ENCODE measurements at places on chromosomes 2 and 18.
A peak's percentile ranks its signal among the peaks of the same experiment; 100 is the strongest.

GRCh38 chr18:35408843-35409261 is 31.7 kb upstream of the ZNF396 start:
- DNase-seq: no peak

GRCh38 chr2:218300141-218300540 is 7.8 kb upstream of the TMBIM1 start:
- no peak for DNase-seq

DNA sequence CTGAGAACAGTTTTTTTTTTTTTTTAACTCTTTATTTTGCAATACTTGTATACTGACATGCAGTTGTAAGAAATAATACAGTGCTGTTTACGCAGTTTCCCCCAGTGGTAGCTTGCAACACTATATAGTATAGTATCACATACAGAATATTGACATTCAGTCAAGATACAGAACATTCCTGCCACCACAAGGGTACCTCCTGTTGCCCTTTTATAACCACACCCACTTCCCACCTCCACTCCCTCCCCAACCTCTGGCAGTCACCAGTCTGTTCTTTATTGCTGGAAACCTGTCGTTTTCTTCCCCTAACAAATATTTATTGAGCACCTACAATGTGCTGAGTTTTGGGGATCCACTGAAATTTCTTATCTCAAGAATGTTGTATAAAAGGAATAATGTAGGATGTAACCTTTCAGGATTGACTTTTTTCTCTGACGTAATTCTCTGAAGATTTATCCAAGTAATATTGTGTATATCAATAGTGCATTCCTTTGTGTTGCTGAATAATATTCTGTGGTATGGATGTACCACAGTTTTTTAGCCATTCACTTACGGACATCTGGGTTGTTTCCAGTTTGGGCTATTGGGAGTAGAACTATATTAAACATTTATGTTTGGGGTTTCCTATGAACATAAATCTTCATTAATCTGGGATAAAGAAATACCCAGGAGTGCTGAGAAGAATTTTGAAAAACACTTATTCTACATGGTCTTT is 51.4 kb upstream of the EML6 start:
- DNase-seq: no peak

- no peak for DNase-seq
Measured at GRCh38 chr2:197037863-197038398, 111.4 kb upstream of the PGAP1 start.

- DNase-seq: no peak
Measured at GRCh38 chr2:29596584-29596983, 324.8 kb downstream of the ALK start.

- no peak for DNase-seq
Measured at GRCh38 chr2:100809506-100809905, 10.4 kb upstream of the NPAS2 start.

GRCh38 chr2:138814123-138814898 is 34.1 kb upstream of the NXPH2 start:
- DNase-seq: no peak

DNA sequence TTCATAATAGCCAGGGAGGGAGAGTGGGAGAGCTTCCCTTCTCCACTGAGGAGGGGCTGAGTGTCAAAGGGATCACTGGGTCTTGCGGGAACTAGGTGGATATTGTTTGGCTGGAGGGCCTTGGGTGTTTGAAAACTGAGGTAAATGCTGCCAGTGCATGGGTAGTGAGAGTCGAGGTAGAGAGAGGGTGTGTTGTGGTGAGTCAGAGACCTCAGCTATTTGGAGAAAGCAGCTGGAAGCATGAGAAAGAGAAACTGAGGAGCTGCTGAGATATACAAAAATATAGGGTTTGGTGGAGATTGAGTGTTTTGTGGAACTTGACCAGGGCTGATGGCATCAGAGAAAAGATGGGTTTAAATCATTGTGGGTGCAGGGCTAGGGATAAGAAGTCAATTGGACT is 127.0 kb upstream of the CCDC195 start:
- no peak for DNase-seq

- no peak for DNase-seq
Measured at GRCh38 chr18:33440060-33441043, at the start of gene CCDC178. Gene CCDC178 (minus strand): TSS chr18:33440721. CDS start chr18:33412088, 28,633 bp downstream.

GRCh38 chr18:34866739-34867138 is 156.6 kb downstream of the DTNA start:
- DNase-seq: no peak

DNA sequence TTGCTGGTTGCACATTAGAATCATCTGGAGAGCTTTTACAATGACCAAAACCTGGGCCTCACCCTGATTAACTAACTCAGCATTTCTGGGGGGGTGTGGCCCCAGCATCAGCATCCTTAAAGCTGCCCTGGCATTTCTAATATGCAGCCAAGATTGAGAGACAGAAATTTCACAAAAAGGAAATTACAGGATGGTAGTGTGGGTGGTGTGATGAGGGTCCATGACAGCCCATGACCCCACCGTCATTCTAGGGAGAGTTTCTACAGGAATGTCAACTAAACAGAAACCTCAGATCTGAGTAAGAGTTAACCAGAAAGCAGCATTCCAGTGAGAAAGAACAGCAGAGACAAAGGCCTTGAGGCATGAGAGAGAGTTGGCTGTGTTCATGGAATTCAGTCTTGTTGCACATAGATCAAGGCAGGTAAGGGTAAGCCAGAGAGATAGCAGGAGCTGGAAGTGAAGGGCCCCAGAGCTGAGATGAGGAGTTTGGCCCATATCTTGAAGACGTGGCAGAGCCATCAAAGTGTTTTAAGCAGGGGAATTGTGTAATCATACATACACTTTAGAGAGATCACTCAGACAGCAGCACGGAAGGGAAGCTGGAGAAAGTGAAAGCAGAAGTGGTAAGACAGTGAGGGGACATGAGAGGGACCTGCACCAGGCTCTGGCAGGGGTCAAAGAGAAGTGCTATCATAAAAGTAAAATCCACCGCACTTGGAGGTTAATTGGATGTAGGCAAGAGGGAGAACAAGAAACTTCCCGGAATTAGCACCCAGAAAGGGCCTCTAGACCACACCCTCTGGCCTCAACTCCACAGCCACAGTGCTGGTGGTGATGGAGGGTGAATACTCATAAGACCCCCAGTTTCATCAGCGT is 7.8 kb upstream of the TRABD2A start:
- DNase-seq: peak; percentile 70

DNA sequence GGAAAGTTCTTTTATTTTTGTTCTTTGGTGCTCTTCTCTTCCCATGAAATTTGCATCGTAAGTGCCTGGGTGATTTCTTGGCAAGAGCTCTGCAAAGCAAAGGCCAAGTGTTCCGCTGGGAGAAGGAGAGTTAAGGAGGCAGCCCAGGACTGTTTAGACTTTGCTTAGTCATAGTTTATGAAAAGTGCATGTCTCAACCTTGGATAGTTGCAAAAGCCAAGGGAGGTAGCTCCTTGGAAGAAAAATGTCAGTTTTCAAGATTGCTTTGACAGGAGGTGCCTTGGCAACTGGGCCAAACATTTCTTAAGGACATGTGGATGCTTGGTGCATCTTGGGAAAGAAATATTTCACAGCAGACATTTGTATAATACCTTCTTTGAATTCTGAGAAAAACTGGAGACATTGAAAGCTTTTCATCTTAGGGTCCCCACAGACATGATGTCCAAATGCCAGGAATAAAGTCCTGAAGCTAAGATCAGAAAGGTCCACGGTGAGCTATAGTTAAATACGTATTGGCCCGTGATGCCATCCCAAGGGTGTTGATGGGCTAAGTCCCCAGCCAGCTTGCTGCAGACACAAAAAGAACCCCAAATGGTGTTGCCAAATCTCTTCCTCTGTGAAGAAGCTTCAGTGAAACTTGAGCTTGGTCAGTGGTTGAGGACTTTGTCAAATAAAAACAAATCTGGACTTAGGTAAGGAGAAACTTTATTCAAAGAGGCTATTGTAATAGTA is 96.3 kb upstream of the THUMPD2 start:
- DNase-seq: no peak

DNA sequence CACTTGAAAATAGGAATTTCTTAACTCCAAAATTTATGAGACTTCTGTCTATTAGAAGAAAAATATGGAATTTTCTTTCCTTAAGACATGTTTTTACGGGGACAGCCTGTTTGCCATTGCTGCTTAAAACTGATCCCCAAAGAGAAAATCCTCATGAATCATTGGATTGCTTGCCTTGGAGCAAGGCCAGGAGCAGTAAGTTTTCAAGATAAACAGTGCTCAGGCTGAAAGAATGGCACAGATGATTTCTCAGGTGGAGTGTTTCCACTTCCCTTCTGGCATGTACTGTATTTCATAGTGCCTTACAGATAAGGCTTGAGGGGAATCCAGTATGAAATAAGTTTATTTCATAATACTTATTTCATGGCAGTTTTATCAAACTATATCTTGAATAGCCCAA is 74.3 kb upstream of the MMADHC start:
- DNase-seq: no peak

DNA sequence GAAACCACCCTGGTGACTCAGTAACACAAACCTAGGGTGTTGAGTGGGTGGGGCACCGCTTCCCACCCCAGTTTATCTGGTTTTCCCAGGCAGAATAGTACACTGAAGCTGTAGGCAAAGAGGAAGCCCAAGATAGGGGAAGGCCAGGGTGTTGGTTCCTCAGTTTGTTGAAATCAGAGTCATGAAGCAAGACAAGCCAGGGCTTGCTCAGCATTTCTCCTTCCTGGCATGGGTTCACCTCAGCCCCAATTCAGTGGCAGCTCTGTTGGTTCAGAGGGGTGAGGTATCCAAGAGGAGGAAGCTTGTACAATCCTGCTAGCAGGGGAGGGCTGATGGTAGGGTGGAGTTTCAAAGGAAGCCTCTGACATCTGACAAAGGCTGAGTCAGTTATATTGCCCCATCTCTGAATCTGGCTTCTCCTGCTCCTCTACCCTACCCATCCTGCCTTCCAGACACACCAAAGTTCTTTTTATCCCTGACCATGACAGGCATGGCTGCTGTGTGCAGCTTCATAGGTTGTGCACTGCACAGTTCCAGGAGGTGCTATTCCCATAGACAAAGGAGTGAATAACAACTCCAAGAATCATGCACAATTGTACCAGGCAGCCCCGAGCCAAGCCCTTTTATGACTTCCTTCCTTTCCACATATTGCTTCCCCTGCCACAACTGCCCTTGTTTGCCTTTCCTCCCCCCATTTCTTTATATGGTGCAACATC is 24.9 kb upstream of the RAB10 start:
- no peak for DNase-seq

DNA sequence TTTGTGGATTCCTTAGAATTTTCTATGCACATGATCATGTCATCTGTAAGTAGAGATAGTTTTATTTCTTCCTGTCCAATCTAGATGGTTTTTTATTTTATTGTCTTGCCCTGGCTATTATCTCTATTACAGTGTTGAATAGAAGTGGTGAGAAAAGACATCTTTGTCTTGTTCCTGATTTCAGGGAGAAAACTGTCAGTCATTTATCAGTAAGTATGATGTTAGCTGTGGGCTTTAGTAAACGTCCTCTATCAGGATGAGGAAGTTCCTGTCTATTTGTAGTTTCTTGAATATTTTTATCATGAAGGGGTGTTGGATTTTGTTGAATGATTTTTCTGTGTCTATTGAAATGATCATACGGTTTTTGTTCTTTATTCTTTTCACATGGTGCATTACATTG is 5.3 kb downstream of the PLEKHH2 start:
- DNase-seq: no peak

DNA sequence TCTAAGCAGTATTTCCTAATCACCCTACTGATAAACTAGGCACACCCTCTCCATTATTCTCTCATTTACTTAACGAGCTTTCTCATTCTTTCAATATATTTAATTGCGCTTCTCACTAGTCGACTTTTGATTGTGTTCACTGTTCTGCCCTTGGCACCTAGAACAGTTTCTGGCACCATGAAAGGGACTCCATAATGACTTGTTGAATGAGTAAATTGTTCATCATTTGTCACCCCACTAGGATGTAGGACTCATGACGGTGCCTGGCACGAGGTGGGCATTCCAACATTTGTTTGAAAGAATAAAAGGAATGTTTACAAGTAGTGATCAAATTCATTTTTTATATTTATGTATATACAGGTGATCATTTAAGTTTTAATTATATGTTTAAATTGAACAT is 123.7 kb downstream of the DIS3L2 start:
- no peak for DNase-seq
